ENCODE measurements at places on chromosomes 3 and 15.

DNA sequence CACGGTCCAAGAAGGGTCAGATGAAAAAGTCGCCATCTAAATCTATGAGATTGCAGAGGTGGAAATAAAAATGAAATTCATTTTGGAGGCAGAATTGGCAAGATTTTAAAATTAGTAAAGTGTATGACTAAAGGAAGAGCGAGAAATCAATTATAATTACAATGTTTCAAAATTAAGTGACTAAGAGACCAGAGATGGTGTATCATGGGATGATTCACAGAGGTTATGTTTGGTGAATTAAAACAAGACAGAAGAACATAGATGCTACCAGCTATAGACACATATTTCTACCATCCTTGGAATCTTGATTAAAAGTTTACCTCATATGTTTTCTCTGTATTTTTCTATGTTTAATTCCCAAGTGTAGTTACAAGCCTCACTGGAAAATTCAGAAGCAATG, 308.9 kb upstream of the DNAJC19 start:
- no peak for DNase-seq

DNA sequence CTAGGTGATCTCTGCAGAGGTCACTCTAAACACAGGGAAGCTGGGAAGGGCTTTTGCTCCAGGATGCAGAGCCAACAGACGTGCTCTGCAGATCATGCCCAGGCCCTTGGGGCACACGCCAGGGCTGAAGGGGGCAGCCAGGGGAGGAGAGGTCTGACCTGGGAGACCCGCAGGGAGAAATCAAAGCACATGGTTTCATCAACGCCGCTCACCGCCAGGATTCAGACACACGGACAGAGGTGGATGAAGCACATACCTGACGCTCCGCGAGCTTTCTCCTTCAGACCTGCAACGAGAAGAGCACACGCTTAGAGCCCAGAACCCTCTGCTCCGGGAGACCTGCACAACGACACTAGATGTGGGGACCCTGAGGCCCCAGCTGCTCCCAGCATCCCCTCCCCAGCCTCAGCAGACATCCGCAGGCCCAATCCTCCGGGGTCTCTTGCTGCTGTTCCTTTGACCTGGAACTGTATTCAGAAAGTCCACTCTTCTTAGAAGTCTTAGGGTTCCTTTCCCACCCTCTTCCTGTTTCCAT, 90.7 kb upstream of the IQSEC1 start:
- no peak for DNase-seq

GRCh38 chr15:40082195-40082883, 26.3 kb downstream of the BMF start:
- DNase-seq, result no peak

DNA sequence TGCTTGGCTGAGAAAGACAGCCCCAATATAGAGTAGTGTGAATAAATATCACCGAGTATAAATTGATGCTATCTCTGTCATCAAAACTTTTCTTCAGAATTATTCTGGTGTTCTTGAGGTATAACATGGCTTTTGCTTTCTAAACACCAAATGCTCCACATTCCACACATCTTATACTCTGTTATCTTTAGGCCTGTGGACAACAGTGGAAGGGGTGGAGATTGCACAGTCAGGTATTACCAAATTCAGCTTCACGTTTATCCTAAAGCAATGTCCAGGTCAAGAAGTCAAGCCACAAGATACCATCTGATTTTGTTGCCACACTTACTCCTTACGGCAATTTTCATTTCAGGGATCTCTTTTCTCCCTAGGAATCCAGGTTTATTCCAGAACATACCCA, 394.8 kb downstream of the SI start:
- DNase-seq, result no peak

DNA sequence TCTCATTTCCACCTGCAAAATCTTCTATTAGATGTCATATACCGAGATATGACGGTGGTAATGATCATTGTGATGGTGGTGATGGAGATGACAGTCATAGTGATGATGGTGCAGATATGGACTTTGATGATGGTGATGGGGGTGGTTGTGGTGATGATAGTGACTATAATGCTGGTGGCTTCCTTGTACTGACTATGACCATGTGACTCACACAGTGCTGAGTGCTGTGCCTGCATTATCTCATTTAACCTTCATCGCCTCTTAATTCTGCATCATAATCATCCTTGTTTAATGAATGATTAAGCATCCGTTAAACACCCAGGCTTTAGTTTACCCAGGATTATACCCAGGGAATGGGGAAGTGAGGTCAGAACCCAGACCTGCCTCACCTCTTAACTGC, 331.7 kb downstream of the FEZF2 start:
- DNase-seq, result no peak

DNA sequence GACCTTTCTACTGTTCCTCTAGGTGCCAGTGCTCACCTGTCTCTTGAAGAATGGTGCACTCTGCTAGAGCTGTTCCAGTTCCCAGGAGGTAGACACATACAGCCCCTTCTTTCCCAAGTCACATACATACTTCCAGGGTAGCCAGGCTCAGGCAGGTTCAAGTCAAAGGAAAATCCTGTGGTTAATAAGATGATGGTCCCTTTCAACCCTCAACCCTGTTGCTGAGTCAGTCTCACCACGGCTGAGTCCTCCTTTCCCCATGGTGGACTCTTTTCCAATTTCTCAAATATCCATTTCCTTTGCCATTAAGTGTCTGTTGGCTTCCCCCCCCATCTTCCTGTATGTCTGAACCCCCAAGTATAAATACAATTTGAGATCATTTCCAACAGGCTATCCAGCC, 56.1 kb upstream of the ACAN start:
- no peak for DNase-seq

DNA sequence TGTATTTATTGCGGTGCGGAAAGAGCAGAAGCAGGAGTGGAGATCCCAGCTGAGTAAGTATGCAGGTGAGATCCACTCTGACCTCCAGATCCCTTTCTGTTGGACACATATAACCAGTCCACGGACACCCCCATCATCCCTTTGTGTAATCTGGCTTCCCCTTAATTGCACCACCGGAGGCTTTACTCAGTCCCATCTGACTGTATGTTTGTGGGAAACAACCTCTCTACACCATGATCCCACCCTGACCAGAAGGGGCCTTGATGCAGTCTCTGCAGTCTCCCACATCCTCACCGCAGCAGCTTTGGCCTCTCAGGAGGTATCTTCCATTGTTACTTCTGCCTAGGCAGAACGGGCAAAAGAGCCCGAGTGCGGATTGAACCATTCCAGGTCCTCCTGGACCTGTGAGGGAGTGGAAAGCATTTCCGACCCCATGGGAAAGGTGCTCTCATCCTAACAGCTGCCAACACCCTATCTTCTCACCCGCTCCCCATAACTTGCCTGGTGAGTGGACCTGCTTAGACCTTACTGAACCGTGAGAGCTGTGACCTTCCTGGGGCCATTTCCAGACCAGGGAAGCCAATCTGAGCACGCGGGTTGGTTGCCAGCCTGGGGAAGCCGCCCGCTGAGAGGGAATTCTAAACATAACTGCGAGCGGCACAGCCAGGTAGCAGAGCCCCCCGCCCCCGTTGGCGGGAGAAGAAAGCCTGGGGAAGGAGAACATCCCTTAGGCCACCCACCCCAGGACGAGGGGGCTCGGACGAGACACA, 1.1 kb downstream of the SLCO2A1 start:
- DNase-seq, result no peak

DNA sequence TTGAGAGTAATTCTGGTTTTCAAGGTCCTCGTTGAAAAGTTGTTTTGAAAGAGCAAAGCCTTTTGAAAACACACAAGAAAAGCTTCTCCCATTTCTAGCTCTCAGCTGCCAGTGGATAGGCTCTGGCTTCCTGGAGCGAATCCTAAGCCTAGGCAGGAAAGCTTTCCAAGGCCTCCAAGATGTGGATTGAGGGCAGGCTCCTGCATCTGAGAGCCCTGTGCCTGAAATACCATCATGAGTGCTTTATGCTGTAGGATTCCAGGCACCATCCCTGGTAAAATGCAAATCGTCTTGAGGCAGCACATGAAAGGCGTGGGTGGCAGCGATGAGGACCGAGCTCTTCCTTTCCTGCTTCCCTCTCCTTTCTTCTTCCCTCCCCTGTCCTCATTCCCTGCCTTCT, 60.7 kb upstream of the CORO2B start:
- DNase-seq, result no peak

GRCh38 chr3:149941186-149941585, 29.5 kb downstream of the PFN2 start:
- no peak for DNase-seq

Data from AG09319 (cell line).